ENCODE measurements at places on chromosomes 4 and X.

GRCh38 chr4:85368932-85369331 is 106.0 kb upstream of the ARHGAP24 start:
- no peak for DNase-seq

GRCh38 chr4:87497578-87497977 is 31.6 kb downstream of the SPARCL1 start:
- no peak for DNase-seq

- DNase-seq, result no peak
These were observed 15.6 kb upstream of the SPRY1 start for GRCh38 chr4:123380728-123381716.

DNA sequence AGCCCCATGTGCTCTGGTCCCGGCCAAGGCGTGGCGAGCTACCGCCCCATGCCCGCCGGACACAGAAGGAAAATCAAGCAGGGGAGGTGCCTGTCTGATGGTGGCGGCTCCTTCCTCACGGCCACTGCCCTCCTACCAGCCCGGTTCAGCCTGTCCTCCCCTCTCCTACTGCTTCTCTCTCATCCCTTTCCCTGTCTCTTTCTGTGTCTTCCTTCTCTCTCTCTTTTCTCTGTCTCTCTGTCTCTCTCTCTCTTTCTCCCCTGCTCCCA is 279.1 kb downstream of the ASMT start:
- DNase-seq, result no peak

DNA sequence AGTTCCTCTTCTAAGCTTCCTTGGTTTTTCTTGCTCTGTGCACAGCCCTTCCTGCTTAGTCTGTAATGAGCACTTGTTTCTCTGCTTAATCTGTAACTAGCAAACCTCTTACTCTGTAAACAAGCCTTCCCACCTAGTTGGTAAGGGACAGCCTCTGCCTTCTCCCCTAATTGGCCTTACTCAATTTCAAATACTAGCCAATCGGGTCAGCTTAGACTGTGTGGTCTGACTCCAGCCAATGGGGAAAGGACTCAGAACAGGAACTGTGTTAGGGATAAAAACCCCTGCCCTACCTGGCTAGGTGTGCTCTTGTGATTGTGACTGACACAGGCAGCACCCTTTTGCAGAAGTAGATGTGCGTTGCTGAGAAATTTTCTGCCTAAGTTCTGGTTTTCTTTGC is 136.5 kb upstream of the AADAT start:
- DNase-seq, result no peak

- DNase-seq, result no peak
These were observed 45.6 kb downstream of the OCRL start for GRCh38 chrX:129585691-129586090.

- no peak for DNase-seq
These were observed 62.7 kb downstream of the FGFBP1 start for GRCh38 chr4:15875663-15876460.

- no peak for DNase-seq
These were observed 174.9 kb upstream of the FRG1 start for GRCh38 chr4:189765736-189766135.

GRCh38 chrX:113804819-113805218 is 779.1 kb upstream of the HTR2C start:
- no peak for DNase-seq

GRCh38 chr4:385934-386707 is 48.5 kb downstream of the ZNF141 start:
- no peak for DNase-seq

- no peak for DNase-seq
These were observed 289.6 kb downstream of the ZIC3 start for GRCh38 chrX:137855490-137855889.

DNA sequence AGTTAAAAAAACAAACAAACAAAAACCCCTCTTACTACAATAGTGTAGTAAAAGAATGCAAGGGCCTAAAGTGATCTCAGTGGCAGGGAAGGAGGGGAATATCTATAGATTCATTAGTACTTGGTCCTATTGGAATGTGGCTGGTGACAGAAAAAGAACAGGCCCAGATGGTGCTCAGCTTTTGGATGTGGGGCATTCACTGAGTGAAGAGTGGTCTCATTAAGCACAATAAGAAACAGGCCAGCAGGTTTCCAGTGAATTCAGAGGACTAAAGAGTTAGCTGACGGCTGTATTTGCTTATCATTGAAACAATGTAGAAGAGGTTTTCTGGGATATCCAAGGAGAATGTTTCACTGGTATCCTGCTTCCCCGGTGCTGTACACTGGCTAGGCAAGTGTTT is 243.8 kb upstream of the HHIP start:
- no peak for DNase-seq

GRCh38 chr4:184439386-184439785 is 35.0 kb downstream of the IRF2 start:
- DNase-seq, result no peak

DNA sequence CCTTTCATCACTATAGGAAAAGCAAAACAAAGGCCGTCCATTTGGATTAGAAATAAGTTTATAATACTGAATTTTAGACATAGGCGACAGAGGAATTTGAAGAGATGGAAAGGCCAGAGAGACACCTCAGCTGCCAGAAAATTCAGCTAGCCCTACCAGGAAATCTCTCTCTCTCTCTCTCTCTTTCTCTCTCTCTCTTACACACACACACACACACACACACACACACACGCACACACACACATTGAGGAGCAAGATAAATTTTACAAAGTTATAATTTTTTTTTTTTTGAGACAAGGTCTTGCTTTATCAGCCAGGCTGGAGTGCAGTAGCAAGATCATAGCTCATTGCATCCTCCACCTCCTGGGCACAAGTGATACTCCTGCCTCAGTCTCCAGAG is 1.4 kb downstream of the XK start:
- no peak for DNase-seq

DNA sequence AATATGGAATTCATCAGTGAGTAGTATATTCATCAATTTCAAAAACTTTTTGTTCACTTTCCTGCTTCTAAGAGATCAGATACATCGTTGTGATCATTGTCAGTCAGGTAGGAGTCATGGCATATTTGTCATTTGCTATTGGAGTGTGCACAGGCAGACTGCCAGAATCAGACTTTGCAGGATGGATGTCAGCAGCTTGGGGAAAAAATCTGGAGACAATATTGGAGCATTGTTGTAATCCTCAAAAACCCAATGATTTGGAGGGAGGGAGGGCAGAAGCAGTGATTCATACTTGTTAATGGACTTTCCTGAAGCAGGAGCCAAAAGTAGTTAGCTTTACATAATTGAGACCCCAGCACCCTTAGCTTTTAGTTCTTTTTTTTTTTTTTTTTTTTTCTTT is 59.6 kb upstream of the DRP2 start:
- peak; percentile 33 for DNase-seq

- DNase-seq, result no peak
These were observed 7.2 kb upstream of the PITX2 start for GRCh38 chr4:110629780-110630687.

DNA sequence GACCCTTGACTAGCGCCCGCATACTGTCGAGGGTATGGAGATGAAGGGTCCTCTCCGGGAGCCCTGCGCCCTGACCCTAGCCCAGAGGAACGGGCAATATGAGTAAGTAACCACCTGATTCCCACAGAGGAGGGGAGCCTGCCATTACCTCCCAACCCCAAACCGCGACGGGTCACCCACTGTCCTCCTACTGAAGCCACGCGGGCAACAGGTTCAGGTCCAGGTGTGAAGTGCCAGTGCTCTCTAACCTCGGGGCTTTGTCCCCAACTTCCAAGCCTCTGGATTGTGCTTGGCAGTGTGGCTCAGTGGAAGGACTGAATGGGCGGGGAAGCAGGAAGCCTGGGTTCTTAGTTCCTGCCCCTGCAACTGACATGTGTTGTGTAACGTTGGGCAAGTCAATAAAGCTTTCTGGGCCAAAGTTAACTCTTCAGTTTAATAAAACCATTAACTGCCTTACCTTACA is 694 bp downstream of the OCRL start:
- no peak for DNase-seq

DNA sequence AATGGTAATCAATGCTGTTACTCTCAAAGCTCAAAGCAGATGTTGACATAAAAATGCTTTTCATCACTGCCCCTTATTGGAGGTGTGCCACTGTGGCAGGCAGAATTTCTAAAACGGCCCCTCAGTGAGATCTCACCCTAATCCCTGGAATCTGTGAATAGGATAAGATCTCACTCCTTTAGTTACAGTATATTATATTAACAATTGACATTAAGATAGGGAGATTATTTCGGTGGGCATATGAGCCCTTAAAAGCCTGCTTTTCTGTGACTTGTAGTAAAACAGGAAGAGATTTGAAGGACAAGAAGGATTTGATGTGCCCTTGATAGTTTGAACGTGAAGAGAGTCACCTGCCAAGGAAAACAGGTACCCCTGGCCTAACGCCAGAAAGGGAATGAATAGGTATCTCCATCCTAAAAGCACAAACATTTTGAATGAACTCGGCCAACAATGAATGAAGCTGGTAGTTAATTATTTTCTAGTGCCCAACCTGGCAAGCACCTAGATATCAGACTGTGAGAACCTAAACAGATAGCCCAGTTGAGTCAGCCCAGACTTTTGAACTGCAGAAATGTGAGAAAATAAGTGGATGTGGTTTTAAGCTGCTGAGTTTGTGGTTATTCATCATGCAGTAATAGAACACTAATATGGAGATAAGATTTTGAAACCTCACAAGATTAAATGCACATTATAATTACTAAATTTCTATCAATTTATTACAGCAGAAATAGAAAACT is 881.6 kb downstream of the PCDH18 start:
- no peak for DNase-seq

DNA sequence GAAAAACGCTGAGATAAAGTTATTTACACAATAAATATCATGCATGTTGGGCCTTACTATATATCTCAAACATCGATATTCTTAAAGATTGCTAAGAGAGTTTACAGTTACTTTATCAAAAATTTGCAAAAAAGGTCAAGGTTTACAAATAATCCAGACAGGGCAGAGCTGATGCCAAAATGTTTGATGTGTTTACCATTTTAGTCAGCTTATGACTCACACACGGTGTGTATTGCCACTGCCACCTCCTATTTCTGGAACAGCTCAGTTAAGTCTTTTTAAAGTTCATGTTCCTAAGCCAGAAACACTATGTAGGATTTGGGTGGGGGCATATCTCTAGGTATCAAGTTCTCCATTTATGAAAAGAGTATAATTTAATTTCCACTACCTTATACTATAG is 580.6 kb downstream of the INPP4B start:
- no peak for DNase-seq

DNA sequence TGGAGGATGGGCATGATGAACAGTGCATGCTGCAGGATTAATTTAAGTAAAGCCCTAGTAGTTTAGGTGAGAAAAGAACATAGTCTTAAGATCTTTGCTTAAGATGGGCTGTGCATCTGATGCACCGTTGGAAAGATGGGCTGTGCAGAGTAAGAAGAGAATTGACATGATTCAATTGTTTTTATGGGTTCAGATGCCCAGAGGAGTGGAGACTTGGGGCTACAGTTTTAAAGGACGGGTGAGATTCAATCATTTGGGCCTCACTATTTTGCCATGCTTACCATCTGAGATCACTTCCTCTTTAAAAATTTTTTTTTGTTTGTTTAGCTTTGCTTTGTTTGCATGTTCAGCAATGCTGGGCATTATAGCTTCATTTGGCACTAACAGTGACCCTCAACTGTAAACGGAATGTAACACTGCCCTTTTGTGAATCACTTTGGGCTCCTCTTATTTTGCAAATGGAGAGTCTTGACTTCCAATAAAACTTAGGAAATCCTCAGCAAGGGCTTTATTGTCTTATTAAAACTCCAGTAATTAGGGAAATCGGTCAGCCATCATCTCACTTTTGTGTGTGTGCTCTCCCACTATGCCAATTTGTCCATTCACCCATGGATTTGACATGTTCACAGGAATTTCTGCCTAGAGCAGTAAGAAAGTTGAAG is 216.1 kb upstream of the TLL1 start:
- no peak for DNase-seq

GRCh38 chr4:80171656-80172055 is 25.6 kb upstream of the PRDM8 start:
- no peak for DNase-seq

- DNase-seq, result no peak
These were observed 204.2 kb upstream of the CASK start for GRCh38 chrX:42127563-42127962.

GRCh38 chr4:149370785-149371420 is 444.7 kb downstream of the IQCM start:
- DNase-seq, result peak; percentile 8

- no peak for DNase-seq
These were observed 47.1 kb upstream of the PPP2R3B start for GRCh38 chrX:433771-434170.

DNA sequence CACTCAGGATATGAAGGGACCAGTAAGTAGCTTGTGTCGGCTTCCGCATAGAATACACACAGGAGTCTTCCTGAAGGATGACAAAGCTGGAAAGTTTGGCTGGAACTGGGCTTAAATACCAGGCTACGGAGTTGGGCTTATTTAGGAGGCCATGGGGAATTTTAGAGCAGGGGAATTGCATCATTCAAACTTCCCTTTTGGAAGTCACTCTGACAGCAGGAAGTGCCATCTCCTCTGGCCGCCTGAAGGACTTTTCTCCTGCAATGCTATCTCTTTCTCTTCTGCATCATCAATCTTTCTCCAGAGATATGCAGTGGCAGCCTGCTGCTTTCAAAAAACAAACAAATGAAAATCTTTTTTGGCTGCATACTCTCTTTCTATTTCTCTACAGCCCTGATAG is 48.4 kb upstream of the PAK3 start:
- DNase-seq, result no peak
